WTC11 (cell line): ENCODE measurements at places on chromosomes 2 and 18.

GRCh38 chr2:231800493-231801091 lies 14.3 kb downstream of the COPS7B start:
- peak; percentile 77 for DNase-seq

GRCh38 chr2:41701231-41701630 lies 346.6 kb upstream of the PKDCC start:
- DNase-seq, result no peak

DNA sequence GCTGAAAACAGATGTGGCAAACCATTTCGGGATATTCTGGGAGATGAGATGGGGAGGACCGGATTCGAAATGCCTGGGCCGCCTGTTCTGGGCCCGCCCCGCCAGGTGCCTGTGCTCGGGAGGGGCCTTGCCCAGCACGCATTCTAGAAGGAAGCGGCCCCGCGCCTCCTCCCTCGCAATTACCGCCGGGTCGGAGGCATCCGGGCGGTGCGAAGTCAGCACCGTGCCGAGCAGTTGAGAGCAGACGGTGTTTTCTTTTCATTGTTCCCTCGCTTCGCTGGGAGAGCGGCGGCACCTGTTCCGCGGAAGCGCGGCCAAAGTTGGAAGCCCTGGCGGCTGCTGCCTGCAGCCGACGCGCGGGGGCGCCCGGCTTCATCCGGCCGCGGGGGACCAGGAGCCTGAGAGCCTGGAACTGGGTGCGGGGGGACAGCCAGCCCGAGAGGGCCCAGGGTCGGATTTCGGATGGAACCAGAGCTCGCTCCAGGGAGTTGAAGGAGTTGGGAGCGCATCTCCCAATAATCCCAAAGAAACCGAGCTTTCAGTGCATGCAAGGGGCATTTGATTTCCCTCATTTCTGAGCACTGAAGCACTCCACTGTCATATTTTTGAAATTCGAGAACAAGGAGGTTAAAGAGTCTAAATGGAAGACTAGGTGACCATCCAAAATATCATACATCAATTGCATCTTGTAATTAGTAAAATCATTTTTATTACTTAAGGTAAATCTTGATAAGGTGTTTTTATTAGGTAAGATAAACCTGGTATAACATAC lies 241.8 kb upstream of the RAB12 start:
- peak; percentile 82 for DNase-seq

DNA sequence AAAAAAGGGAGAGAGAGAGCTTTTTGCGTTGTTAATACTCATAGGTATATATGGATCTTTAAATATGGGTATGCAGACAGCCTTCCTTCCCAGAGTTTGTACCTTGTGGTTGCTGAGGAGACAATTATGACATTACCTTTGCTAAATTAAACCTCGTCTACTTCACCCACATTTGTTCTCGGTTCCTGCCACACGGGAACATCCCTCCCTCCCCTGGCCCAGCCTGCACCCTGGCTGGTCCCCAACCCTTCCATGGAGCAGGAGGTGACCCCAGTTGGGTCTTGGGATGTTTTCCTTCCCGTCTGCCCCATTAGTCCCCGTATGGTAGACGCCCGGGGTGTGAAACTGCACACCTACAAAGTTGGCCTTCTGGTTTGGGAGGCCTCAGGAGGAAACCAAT lies 105.3 kb upstream of the FZD7 start:
- DNase-seq, result no peak

GRCh38 chr2:56299171-56299691 lies 115.4 kb downstream of the CCDC85A start:
- DNase-seq, result no peak

- DNase-seq, result peak; percentile 81
Measured at GRCh38 chr2:151999053-151999452, 99.8 kb downstream of the CACNB4 start.

- peak; percentile 65 for DNase-seq
Measured at GRCh38 chr2:70089220-70089982, 2.1 kb downstream of the PCBP1 start.

DNA sequence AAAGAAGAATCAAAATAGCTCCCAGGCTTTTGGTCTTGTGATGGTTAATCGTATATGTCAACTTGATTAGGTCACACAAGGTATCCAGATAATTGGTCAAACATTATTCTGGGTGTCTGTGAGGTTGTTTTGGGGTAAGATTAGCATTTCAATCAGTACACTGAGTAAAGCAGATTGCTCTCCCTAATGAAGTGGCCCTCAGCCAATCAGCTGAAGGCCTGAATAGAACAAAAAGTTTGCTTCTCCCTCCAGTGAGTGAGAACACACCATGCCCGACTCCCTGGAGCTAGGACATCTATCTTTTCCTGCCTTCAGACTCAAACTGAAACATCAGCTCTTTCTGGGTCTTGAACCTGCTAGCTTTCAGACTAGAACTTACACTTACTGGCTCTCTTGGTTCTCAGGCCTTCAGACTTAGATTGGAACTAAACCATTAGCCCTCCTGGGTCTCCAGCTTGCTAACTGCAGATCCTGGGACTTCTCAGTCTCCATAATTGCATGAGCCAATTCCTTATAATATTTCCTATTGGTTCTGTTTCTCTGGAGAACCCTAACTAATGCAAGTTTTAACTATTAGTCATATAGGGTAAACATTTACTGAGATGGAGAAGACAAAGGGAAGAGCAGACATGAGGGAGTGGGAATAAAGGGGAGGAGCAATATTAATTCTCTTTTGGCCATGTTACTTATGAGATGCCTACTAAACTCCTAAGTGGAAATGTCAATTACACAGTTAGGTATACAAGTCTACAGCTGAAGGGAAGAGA lies 25.5 kb downstream of the LNPK start:
- DNase-seq, result no peak

DNA sequence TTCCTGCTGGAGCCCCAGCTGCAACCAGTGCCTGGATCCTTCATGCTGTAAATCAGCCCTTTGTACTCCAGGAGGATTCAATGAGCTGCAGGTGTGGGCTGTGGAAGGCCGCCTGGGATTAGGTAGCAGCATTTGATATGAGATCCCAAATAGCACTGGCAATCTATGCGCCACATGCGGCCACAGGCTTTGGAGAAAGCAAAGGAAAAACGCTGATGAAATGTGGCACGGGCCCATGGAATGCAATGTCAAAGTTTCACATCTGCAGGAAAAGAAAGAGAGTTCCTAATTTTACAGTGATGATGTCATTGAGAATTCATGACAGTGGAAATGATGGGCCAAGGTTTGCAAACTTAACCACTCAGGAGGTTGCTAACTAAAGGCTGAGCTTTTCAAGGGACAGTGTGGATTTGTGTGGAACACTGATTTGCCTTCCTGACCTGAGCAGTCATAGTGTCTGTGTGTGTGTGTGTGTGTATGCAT lies 216.4 kb upstream of the OSR1 start:
- DNase-seq, result no peak

- no peak for DNase-seq
Measured at GRCh38 chr2:29561181-29561580, 360.2 kb downstream of the ALK start.

DNA sequence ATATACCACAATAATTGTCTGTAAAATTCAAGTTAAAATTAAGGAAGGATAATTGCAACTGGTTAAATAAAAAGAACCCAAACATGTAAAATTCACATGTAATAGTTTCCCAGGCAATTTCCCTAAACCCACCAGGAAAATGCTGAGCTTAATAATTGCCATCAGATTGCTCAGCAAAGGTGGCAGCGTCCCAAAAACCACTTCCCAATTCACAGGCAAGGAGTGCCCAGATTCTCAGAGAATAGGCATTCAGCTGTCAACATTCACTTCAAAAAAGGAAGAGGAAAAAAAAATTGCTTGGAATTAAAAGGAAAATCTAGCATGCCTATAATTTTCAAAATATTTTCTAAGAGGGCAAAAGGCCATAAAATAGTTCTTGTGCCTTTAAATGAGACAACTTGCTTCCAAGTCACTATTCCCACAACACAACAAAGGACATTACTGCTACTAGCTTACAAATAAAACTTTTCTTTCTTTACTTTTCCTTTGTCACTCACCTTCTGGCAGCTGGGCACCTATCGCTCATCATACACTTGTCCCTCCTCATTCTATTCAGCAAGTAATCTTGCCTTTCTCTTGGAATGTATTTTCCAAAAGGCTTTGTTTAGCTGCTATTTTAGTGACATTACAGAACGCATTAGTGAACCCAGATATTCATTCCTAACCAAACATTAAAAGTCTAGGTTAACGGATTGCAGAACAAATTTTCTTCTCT lies 15.2 kb downstream of the SRBD1 start:
- no peak for DNase-seq

- no peak for DNase-seq
Measured at GRCh38 chr2:141493936-141494335, 636.9 kb downstream of the LRP1B start.

DNA sequence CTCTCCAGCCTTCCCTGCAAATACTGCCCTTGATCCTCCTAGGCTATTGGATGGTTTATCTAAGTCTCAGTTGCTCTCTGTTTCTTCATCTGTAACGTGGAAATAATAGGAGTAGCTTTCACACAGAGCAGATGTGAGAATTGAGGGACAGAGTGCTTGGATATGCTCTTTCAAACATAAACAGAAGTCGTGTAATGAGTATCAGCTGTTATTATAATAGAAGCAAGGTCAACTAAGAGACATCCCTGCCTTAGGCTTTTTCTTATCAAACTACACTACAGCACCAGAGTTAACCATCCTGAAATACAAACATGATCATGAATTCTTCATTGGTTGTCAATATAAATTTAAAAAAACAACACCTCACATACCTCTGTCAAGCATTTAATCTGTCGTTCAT lies 138.2 kb downstream of the DOK6 start:
- no peak for DNase-seq

GRCh38 chr2:237629739-237630138 lies 2.4 kb downstream of the LRRFIP1 start:
- no peak for DNase-seq

DNA sequence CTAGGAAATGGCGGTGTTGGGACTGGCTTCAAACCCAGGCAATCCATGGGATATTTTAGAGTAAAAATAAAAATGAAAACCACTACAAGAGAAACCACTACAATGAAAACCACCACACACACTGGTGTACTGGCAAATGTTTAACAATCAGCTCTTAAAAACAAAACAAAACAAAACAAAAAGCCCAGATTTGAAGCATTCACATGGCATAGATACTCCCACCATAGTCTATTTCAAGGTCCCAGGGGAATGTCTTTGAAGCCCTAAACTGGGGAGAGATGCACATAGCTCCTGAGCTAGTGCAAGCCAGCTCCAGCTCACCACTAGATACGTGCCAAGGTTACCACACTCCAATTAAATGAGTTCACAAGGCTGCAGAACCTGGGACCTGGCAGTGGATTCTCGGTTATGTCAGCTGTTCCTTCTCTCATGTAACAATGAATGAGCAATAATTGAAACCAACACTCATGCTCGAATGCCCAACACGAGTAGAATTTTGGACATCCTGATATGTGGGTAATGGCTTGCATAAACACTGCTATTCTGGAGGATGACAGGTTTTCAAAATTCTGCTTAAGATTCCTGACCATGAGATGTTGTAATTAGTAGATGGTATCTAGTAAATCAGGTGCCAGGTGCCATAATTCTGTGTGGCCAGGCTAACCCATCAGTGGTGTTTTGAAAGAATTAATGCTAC lies 102.2 kb downstream of the OSBPL6 start:
- no peak for DNase-seq

DNA sequence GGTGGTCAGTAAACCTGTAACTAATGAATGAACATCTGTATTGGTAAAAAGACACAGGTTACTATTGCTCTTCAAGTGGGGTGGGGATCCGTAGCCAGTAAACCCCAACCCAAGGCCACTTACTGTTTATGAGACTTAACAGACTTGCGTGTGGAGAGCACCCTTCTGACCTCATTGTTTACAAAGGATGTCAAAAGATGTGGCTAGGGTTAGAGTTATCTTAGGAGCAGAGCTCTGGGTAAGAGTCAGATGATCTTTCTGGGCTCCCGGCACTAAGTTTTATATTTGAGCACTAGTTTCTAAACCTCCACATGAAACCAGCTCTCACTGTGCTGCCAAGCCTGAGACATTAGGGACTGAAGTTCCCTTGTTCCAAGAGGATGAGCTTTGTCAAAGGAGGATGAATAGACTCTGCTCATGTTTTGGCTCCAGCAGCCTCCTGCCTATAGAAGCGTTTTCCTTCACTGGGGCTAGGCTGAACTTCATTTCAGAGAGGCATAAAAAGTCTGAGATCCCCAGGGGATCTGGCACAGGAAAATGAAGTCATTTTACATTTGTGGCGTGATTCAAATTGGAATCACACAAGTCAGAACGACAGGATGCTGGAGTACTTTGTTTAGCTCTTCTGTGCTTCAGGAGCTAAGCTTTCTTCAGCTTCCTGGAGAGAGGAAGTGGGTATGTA lies 403.1 kb upstream of the TRIB2 start:
- DNase-seq, result no peak

DNA sequence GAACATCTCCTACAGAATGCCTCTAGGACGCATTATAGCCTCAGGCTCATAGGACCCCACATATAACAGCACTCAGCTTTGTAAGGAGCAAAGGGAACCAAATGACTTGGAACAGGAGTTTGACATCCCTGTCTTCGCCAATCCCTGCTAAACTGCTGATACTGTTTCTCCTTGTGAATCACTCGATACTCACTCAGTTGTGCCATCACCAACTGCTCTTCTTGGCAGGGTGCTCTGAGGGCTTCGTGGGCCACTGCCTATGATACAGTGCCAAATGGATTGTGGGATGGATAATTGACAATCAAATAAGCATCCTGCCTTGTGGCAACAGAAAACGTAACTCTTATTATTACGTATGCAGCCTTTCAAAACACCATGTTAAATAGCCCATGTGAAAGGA lies 396.3 kb downstream of the RIT2 start:
- no peak for DNase-seq

- no peak for DNase-seq
Measured at GRCh38 chr2:209908511-209908910, 93.9 kb upstream of the RPE start.

DNA sequence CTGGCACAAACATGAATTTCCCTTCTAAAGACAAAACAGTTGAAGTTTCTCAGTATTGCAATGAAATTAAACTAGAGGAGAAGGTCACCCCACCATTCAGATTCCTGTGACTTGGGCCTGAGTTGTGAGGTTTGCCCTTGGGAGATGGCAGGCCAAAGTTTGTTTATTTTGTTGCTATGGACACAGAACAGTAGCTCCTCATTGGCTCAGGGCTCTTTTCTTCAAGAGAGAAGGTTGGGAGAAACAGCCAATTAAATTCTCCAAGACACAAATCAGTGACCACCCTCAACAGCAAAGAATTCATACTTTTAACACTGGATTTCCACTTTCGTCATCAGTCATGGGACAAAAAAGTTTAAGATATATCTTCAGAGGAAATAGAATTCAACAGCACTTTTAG lies at the start of gene FLACC1:
TSS of gene FLACC1 (minus strand) at position 125 of the 400 bp plus-strand sequence. CDS start 5,941 bp downstream, outside the sequence.
- peak; percentile 38 for DNase-seq

DNA sequence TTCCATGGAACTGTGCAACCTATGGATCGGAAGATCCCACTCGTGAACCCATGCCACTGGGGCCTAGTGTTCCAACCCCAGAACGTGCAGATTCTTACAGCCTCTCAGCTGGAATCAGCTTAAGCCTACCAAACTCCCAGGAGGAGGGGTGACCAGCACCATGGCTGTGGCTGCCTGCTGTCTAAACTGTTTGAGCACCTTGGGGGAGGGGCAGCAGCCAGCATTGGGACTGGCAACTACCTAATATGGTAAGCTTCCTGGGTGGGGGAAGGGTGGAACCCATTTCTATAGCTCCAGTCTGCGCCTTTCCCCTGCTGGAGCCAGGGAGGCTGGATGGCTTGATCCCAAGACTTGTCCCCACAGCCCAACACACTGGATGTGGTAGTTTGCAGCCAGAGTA lies 10.7 kb upstream of the POLE4 start:
- DNase-seq, result peak; percentile 73

GRCh38 chr2:4258563-4258962 lies 555.2 kb downstream of the DCDC2C start:
- no peak for DNase-seq
